ENCODE measurements at places on chromosomes 12 and 14.

DNA sequence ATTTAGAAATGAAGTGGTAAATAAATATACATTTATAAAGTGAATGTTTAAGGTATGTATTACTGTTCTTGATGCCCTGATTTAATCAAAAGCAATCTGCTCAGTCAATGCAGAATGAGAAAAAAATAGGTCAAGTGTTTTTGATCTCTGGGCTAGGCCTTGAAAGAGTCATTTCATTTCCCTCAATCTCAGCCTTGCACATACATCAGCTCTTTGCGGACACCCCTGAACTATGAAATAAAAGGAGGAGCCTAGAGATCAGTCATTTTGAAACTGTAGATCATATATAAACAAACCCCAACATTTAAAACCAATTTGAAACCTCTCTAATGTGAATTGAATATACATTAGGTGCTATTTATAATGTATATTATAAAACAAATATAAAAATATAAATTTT lies 42.5 kb downstream of the ATG2B start:
- DNase-seq: no peak

DNA sequence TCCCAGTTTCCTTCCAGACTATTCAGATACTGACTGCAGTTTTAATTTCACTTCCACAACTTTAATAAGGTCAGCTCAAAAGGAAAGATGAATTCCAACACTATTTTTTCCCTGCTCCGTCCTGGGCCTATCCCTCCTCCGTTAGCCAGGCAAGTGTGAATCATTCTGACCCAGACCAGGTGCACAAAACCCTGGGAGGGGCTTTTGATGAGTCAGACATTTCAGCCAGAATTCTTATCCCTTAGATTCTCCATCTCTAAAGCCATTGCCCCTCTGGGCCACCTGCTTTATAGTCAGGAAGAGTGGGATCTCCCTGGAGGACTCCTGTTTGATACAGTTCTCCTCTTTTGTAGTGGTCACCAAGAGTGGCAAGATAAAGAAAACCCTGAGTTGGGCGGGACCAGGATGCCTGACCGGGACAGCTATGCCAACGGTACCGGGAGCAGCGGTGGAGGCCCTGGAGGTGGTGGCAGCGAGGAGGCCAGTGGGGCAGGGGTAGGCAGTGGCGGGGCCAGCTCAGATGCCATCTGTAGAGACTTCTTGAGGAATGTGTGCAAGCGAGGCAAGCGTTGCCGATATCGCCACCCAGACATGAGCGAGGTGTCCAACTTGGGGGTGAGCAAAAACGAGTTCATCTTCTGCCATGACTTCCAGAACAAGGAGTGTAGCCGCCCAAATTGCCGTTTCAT lies 2.2 kb downstream of the ZC3H10 start:
- DNase-seq: peak; percentile 59

GRCh38 chr14:35534208-35534872 lies 376 bp downstream of the INSM2 start:
- DNase-seq: peak; percentile 45

DNA sequence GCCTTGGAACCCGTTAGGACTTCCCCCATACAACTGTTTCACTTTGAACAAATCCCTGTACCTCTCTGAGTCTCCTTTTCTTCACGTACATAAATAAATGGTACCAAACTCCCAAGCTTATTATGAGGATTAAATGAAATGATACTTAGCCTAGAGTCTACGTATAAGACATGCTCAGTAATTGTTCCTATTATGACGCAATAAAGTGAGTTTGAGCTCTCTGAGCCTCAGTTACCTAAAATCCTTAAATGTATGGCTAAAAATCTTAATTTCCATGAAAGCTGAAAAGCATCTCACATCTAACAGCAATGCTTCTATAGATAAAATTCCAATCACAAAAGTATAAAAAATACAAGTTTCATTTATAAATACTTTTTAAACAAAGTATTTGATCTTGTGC lies 117.9 kb upstream of the TMEM233 start:
- no peak for DNase-seq

DNA sequence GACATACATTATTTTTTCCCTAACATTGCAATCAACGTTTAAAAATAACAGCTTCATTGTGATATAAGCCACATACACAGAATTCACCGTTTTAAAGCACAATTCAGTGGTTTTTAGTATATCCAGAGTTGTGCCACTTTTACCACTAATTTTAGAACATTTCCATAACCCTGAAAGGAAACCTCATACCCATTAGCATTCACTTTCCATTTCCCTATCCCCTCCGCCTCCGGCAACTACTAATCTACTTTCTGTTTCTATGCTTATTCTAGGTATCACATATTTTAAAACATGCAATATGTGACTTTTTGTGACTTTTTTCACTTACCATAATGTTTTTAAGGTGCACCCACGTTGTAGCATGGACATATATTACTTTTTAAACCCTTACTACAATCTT lies 55.6 kb upstream of the ISM2 start:
- DNase-seq: no peak

GRCh38 chr14:93741556-93742230 lies 46.6 kb downstream of the PRIMA1 start:
- no peak for DNase-seq

- no peak for DNase-seq
Measured at GRCh38 chr14:99875421-99875820, 82.2 kb downstream of the EML1 start.

DNA sequence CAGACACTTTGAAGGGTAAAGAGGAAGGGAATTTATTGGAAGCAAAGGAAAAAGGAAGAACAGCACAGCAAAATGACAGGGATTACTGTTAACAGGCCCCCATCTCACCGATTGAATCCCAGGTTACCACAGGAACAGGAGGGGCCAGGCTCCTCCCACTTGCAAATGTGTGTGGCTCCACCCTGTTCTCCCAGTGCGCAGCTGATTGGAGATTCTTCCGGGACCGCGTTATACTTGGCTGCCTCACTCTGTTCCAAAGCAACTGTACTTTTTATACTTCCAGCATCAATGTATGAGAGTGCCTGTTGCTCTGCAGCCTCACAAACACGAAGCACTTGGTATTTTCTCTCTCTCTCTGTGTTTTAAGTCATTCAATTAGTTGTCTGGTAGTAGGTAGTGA lies 273.6 kb upstream of the MDGA2 start:
- DNase-seq: no peak

DNA sequence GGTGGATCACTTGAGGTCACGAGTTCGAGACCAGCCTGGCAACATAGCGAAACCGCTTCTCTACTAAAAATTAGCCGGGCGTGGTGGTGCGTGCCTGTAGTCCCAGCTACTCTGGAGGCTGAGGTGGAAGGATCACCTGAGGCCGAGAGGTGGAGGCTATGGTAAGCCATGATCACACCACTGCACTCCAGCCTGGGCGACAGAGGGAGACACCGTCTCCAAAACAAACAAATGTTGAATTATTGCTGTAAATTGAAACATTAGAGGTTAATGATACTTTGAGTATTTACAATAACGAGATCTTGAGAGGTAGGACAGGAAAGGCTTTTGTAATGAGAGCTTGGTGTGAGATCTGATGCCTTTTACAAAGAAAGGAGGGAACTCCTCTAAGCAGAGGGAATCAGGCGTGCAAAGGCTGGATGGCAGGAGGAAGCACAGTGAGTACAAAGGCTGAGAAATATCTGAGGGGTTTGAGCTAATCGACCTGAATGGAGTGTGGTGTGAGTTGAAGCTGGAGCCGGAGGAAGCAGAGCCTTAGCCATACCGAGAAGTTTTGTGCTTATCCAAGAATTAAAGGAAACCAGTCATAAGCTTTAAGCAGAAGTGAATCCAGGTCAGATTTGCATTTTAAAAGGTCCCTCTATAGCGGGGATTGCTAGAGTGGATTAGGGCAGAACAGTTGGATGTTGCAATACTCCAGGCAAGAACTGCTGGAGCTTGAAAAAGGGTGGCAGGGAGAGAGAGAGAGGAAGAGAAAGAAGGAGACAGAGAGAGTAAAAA lies 1.1 kb downstream of the RHNO1 start:
- no peak for DNase-seq

DNA sequence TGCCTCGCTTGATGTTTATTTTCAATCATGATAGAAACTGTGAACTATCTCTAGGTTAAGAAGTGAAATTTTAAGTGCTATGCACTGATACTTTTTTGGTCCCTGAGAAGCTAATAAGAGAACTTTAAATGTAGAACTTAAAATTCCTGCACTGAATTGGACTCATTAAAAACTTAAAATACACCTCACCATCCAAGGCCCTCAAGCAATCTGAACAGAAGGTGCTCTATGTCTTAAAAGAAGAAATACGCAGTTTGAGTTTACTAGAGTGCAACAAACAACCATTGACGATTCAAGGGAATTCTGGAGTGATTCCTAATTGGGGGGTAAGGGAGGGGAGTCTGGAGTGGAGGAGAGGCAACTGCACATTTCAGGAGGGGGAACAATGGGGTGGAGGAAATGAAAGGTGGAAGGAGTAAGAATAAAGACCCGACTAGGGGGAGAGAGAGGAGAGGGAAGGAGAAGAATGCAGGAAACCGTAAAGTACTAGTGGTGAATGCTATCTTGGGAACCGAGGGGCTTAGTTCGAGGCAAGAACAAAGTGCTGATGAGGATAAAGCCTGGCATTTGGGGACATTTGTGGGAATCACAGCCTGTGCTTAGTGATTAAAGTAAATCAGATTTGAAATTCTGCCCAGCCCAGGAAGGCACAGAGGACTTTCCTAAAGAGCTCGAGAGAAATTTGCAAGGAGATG lies 389.7 kb downstream of the AACS start:
- DNase-seq: no peak

All from ELR (cell line).